Fibroblast of skin of scalp (primary cell): ENCODE measurements at places on chromosomes 12 and 14.
A peak's percentile ranks its signal among the peaks of the same experiment; 100 is the strongest.

DNA sequence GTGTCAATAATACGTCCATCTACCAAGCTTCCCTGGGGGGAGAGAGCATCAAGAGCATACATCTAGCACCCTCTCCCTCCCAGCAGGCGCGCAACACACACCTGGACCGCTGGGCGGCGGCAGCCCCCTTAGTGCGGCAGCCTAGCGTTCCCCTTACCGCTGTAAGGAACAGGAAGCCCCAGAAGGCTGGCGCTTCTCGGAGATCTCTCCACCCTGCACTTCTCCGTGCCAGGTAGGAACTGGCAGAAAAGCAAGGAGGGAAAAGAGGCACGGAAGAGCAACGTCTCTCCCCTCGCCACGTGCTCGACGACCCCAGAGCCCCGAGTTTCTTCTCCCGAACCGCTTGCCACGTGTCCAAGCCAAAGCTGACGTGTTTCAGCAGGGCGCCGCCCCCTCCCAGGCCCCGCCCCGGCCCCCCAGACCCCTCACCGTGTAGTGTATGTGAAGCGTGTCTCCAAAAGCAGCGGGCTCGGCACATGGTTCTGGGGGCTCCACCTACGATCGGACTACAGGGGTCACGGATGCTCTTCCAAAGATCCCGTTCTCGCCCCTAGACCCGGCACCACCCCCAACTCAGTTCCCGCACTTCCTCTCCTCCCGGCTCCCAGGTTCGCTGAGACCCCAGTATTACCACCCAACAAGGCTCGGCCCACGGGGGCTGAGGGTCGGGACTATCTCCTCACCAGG is 532 bp downstream of the FKBP11 start:
- DNase-seq: peak; percentile 55

DNA sequence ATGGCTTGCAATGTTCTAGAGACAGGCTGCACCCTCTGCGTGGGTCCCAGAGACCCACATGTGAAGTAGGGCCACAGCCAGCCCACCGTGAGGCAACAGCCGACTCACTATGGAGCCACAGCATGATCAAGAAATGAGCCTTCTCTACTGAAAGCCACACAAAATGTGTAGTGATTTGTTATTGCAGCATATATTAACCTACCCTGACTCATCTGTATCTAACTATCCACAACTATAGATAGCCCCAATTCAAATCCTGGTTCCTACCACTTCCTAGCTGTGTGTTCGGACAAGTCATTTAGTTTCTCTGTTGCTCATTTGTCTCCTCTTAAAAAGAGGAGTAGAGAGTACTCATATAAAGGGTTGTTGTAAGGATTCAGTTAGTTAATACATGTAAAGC is 1152.3 kb downstream of the BCL11B start:
- DNase-seq: no peak

GRCh38 chr14:101927859-101928258 is 36.5 kb upstream of the DYNC1H1 start:
- DNase-seq: peak; percentile 90

GRCh38 chr12:79420146-79420618 is 270.6 kb downstream of the PAWR start:
- DNase-seq: peak; percentile 98

GRCh38 chr14:81946834-81947798 is 413.5 kb upstream of the SEL1L start:
- DNase-seq: no peak

DNA sequence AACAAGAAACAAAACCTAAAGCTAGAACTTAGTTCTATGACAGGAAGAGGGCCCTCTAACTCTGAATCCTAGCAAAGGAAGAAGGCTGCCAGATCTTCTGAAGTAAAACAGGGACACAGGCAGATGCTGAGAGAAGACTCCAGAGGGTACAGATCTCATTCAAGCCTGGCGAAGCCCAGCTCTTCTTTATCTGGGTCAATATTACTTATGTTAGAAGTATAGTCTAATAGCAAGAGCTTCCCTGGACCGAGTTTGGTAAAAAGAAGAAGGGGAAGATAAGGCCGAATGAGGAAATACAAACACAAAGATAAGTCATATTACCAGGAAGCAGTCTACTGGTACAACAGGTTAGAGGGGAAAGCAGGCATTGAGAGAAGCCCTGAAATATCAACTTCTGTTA is 79.9 kb upstream of the CCDC91 start:
- no peak for DNase-seq

- DNase-seq: peak; percentile 95
Observed at GRCh38 chr12:28899951-28900350, 249.1 kb upstream of the FAR2 start.

DNA sequence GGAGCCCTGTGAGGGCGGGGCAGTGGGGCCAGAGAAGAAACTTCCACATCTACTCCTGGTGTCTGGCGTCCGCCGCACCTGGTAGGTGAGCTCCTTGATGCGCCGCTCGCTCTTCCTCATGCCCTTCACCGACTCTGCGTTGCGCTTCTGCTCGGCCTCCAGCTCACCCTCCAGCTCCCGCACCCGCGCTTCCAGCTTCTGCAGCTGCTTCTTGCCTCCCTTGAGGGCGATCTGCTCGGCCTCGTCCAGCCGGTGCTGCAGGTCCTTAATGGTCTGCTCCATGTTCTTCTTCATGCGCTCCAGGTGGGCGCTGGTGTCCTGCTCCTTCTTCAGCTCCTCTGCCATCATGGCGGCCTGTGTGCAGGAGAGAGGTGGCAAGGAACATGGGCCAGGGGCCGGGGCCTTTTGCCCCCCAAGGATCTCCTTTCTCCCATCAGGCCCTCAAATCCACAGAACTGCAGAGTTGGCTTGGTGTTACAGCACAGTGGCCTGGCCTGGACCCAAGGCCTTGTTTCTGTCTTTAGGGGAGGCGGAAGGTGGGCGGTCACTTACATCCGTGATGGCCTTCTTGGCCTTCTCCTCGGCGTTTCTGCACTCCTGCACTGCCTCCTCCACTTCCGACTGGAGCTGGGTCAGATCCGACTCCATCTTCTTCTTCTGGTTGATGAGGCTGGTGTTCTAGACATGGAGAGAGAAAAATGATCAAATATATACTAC is 7.7 kb downstream of the CMTM5 start:
- DNase-seq: no peak

DNA sequence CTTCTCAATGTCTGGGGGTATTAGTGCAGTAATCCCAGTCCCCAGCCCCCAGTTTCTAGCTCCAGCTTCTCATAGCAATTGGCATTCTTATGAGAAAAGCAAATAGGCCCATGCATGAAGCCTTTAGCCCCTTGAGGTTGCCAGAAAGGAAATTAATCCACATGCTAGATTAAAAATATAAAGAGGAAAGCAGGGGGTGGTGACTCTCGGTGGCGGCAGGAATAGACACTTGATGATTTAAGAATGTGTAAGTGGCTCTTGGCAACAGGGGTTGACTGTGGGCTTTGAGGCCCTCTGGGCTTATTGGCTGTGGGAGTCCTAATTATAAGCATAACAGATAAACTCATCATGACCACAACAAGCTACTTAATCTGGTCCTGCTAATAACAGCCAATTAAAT is 1367.3 kb upstream of the FLRT2 start:
- no peak for DNase-seq

DNA sequence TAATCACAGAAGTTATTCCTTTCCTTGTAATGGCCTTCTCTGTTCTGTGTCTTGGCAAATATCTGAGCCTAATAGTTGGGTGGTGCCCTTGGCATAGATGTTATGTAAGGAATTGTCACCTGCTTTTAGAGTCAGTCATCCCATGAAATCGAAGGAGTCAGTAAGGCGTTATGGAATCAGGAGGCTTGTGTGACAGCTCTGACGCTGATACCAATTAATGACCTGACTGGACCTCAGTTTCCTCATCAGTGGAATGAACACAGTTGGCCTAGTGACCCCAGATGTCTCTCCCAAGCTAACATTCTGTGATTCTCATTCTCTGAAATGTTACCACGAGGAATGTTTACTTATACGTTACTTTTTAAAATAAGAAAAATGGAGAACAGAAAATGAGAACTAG is 32.1 kb downstream of the TXNRD1 start:
- no peak for DNase-seq

GRCh38 chr12:47272412-47273190 is 192.8 kb upstream of the AMIGO2 start:
- peak; percentile 42 for DNase-seq

DNA sequence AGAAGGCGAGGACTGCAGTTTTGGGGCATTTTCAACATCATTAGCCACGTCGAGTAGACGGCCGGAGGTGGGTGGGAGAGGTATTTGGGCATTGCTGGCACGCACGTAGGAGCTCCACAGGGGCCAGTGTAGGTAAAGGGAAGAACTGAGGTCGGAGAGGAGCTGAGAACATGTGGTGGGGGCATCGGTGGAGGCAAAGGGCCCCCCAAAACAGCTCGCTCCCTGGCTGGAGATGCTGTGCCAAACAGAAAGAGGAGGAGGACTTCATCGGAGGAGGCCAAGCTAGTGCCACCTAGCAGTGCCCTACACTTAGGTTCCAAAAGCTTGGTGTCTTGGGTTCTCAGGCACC is 52.0 kb upstream of the PPP2R5C start:
- DNase-seq: no peak

GRCh38 chr14:65566820-65567522 is 154.4 kb downstream of the FUT8 start:
- DNase-seq: no peak

DNA sequence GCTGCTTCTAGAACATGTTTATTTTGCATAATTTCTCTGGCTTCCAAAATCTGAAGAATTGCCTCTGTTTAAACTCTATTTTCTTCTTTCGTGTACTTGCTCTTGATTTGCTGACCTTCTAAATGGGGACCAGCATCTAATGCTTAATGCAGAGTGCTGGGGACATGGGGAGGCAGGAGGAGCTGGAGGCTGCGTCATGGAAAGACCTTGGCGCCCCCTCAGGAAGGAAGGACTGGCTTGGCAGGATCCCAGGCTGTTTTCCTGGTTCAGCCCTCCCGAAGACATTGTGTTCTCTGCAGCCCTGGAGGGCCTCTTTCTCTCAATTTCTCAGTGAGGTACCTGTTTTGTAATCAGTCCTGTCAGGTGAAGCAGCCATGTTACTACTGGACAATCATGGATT is 5.5 kb downstream of the PRKCH start:
- DNase-seq: no peak

- DNase-seq: peak; percentile 65
Observed at GRCh38 chr14:32367516-32367915, 38.4 kb downstream of the AKAP6 start.

DNA sequence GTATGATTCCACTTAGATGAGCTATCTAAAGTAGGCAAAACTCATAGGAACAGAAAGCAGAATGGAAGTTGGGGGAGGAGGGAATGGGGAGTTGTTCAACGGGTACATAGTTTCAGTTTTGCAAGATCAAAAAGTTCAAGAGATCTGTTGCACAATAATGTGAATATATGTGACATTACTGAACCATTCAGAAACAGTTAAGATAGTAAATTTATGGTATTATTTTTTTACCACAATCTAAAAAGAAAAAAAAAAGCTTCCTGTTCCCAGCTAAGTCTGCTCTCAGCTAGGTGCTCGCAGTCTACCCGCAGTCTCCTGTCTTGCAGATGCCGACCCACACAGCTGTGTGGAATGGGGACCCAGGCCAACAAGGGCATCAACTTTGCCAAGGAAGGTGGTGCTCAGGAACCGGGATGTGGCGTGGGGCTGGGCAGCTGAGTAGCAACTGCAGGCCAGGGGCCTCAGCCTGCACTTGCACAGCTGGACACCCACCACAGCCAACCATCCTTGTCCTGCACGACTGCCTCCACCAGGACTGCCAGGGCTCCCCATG is 15.3 kb upstream of the ANO6 start:
- no peak for DNase-seq

DNA sequence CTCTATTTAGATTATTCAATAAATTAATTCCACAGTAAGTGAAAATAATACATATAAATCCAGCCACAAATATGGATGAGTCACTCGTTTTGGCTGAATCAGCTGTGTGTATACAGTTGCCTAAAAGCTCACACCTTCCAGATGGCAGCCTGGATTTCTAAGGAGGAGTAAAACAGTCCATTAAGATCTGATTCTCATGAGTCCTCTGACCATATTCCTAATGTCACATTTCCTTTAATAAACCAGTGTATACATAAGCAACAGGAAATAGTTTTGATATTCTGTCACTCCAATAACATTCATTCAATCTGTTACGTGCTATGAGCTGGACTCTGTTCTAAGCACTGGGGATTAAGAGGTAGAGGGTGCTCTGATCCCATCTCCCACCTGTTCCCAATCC is 21.8 kb downstream of the MDM1 start:
- peak; percentile 95 for DNase-seq

GRCh38 chr12:129385637-129385990 is 518.2 kb downstream of the TMEM132D start:
- DNase-seq: no peak

- no peak for DNase-seq
Observed at GRCh38 chr12:2023365-2023764, 19.1 kb upstream of the DCP1B start.

DNA sequence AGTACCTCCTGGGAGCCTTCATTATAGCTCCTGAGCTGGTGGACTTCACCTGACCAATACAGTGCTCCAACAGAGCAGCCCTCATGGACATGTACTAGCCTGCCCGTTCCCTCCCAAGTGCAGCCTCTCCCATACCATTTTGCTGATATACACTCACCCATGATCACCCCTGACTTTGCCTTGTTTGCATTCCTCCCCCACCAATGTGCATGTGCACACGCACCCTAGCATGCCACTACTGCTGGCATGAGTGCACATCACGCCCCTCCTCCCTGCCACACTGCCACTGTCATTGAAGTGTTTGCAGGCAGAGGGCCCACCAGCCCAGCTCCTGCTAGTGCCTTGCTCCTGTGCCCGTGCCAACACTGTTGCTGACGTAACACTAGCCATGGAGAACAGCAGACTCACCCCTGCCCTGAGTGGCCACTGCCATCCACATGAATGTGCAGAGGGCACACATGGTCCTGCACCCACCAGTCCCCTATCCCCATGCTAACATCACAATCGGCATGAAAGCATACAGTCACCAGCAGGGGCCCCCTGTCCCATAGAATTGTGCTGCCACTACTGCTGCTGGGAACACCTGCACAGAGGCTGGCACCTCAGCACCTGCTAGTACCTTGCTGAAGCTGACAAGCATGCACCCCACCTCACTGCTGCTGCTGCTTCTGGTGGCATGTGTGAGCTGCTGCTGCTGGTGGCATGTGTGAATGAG is 110.3 kb downstream of the SINHCAF start:
- DNase-seq: no peak

GRCh38 chr12:90543841-90544240 is 411.1 kb downstream of the CCER1 start:
- DNase-seq: peak; percentile 13
